ENCODE measurements at places on chromosomes 13 and 19. TPM values are rescaled to one million over a fixed set of nuclear protein-coding genes. Genes with fewer than 3 reads are reported as not detected.

The TGFBR3L gene
- total RNA-seq: 1.2 TPM

DNA sequence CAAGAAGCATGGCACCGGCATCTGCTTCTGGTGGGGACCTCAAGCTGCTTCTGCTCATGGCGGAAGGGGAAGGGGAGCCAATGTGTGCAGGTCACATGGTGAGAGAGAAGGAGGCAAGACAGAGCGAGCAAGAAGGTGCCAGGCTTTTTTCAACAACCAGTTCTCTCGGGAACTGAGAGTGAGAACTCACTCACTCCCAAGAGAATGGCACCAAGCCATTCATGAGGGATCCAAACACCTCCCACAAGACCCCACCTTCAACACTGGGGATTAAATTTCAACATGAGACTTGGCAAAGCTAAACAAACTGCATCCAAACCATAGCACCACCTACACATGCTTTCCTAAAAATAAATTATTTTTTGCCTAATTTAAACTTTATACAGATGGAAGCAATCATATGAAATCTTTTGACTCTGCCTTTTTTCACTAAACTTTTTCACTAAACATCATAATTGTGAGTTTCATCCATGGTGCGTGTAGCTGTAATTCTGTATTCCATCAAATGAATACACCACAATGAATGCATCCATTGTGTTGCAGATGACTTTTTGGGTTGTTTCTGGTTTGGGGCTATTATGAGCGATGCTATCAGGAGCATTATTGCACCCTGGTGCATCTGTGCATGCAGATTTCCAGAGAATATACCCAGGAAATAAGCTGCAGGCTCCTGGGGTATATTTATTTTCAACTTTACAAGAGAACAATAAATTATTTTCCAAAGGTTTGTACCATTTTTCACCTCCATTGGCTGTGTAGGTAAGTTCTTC, 14.6 kb upstream of the IPO5 start:
- no peak for DNase-seq
- H3K4me3 ChIP-seq: no peak overlapping the region
- H3K27me3 ChIP-seq: no peaks in the 10 kb centered on the region
- H3K4me1 ChIP-seq: no peaks in the 10 kb centered on the region

- H3K4me3 ChIP-seq: peak overlapping the region; percentile 51
- no peaks in the 10 kb centered on the region for H3K36me3 ChIP-seq
- H3K4me1 ChIP-seq: peaks cover 6% of the 10 kb centered on the region
- peaks cover 9% of the 10 kb centered on the region for H3K27me3 ChIP-seq
- H3K27ac ChIP-seq: peak overlapping the region; percentile 65
Measured at GRCh38 chr19:47036097-47036651, 12.2 kb downstream of the TMEM160 start.

DNA sequence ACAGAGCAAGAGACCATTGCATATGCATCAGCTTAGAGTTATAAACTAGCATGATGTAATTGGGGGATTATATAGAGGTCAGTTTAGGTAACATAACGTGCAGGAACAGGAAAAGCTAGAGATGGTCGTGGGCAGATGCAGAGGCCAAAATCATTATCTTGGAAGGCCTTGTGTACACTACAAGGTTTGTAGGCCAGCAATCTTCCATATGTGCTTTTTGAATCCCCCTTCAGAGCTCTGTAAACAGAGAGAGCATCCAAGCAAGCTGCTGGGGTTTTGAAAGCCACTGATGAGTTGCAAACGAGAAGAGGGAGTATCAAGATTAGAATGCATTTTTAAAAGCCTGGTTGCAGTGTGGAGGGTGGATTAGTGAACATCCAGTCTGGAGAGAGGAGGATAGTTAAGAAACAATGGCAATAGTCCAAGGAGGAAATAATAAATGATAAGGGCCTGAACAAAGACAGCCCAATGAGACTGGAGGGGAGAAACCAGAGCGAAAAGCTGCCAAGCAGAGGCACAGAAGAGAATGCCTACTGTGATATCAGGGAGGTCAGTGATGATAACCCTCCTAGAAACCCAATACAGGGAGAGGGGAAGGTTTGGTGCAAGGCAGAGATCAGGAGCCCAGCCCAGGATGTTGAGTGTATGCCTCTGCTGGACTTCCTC, 109.6 kb downstream of the ZAR1L start:
- no peak overlapping the region for H3K27ac ChIP-seq
- H3K4me1 ChIP-seq: peaks cover 7% of the 10 kb centered on the region
- no peaks in the 10 kb centered on the region for H3K27me3 ChIP-seq
- no peak overlapping the region for H3K4me3 ChIP-seq
- DNase-seq: no peak

GRCh38 chr19:42596391-42597072, 1.8 kb upstream of the CEACAM8 start:
- no peaks in the 10 kb centered on the region for H3K4me1 ChIP-seq
- H3K27ac ChIP-seq: no peak overlapping the region
- no peak overlapping the region for H3K4me3 ChIP-seq

DNA sequence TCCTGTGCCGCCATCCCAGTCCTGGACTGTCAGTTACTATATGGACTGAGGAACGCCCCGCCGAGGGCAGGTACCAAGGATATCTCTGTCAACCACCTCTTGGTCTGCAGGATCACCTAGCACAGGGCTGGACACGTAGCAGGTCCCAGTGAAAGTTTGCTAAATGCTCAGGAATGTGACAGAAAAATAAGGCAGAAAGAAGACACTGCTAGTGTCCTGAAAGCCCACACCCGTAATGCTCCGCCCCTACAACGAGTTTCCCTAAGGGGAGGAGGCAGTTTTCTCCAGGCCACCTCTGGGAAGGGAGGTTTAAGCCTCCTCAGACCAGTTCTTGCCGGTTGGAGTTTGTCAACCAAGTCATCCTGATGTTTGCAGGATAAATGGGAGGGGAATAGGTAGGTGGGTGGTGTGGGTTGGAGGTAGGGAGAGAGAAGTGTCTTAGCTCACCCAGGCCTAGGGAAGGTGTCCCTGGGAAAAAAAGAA, 1.7 kb upstream of the SERTAD3 start:
- no peak overlapping the region for H3K27ac ChIP-seq
- H3K36me3 ChIP-seq: peaks cover 45% of the 10 kb centered on the region
- DNase-seq: no peak
- H3K4me3 ChIP-seq: no peak overlapping the region
- H3K4me1 ChIP-seq: peaks cover 17% of the 10 kb centered on the region

Data from upper lobe of right lung (tissue), 1 donor.